ENCODE measurements at places on chromosomes 4 and X.
A peak's percentile ranks its signal among the peaks of the same experiment; 100 is the strongest.

DNA sequence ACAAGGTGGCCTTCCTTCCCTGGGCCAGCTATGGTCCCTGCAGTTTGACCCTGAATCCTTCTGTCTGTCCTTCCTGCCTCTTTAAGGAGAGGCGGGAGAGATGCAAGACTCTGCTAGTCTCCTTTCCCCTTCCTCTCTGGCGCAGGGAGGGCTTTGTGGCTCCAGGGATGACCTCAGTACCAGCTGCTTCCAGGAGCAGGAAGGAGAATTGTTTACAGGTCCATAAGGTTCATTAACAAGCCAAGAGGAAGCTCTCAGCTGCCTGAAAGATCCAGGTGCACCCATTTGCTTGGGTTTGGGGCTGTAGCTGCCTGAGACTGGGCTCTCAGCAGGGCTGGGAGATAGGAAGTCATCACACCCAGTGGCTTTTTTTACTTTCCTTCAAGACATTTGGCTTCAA, 4.0 kb upstream of the FATE1 start:
- no peak for DNase-seq

GRCh38 chr4:146330392-146330791, 116.1 kb downstream of the REELD1 start:
- DNase-seq: no peak

- no peak for DNase-seq
Observed at GRCh38 chr4:89270792-89271191, 36.8 kb downstream of the GPRIN3 start.

DNA sequence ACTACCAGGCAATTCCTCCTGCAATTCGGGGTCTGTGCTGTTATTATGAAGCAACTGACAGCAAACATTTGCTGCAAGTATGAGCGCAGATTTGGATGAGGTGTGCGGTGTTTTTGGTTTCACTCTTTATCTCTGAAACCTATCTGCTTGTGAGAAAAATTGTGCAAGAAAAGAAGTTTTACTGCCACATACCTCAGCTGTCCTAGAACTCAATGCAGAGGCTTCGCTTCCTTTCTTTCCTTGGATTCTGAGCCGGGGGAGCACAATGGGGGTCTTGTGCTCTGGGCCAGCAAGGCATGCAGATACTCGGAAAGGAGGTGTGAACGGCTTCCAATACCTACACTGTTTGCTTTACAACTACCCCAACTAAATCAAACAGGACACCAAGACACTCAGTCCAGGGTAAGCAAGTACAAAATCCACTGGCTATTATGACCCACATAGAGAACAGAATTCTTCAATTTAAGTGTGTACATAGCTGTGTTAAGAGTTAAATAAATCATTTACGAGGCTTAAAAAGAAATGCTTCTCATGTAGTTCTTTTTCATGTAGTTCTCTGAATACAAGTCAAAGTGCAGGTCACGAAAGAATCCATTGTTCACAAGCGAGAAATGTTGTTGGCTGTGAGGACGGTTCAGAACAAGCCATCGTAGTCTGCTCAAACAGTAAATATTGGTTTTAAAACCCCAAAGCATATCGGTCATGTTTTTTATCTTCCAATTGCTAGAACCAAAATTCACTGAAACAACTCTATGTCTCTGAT, 1.1 kb downstream of the SORBS2 start:
- DNase-seq: no peak

DNA sequence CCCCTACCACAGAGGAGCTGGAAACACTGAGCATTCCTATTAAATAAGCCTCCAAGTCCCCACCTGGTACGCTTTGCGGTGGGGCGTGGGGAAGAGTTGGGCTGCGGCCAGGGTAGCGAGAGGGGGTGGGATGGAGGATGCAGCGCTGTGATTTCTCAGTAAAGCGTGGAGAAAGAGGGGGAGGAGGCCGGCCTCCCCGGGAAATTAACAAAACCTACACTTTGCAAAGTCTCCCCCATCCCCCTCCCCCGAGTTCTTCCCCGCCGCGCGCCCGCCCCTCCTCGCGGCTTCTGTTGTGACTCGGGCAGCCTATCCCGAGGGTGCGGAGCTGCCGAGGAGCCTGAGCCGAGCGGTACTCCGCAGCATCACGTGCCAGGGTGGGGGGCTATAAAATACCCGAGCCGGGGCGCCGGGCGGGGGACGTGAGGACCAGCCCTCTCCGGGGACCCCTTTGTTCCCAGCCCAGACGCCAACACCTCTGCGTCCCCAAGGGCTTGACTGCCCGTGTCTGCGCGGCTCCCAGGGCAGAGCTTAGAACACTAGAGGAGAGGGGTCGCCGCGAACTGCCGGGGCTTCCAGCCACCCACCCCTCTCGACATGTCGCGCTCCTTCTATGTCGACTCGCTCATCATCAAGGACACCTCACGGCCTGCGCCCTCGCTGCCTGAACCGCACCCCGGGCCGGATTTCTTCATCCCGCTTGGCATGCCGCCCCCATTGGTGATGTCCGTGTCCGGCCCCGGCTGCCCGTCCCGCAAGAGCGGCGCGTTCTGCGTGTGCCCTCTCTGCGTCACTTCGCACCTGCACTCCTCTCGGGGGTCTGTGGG, at the start of gene GSX2:
GSX2 (plus strand) TSS at position 416 of the 827 bp plus-strand sequence; CDS start at position 598, 182 bp downstream.
- no peak for DNase-seq

DNA sequence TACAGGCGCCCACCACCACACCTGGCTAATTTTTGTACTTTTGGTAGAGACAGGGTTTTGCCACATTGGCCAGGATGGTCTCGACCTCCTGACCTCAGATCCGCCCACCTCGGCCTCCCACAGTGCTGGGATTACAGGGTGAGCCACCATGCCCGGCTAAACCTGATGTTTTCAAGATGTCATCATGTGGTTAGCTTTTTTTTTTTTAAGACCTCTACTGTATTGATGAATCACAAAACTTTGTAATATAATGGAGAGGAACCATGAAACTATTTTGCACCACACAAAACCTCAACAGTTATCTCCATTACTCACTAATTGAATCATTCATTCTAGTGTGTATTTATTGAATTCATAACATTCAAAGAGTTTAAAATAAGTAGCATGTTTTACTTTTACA, 94.7 kb upstream of the NEIL3 start:
- DNase-seq: no peak

DNA sequence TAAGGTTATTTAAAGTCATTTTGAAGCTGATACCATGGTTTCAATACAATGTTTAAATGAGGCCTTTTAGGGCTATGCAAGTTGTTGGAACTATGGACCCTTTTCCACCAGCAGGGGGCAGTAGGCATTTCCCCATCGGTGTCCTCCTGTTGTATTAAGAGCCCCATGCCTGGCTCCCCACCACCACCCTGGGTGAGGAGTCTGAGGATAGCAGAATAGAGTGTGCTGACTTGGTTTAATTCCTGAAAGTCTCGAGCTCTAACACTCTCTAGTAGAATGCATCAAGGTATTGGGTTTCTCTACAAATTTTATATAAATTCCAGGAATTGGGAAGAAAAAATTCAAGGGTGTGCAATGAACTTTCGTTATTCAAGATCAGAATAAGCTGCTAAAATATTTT, 234.8 kb upstream of the JADE1 start:
- DNase-seq: peak; percentile 80

GRCh38 chr4:26323821-26324220, 3.0 kb downstream of the RBPJ start:
- DNase-seq: no peak

DNA sequence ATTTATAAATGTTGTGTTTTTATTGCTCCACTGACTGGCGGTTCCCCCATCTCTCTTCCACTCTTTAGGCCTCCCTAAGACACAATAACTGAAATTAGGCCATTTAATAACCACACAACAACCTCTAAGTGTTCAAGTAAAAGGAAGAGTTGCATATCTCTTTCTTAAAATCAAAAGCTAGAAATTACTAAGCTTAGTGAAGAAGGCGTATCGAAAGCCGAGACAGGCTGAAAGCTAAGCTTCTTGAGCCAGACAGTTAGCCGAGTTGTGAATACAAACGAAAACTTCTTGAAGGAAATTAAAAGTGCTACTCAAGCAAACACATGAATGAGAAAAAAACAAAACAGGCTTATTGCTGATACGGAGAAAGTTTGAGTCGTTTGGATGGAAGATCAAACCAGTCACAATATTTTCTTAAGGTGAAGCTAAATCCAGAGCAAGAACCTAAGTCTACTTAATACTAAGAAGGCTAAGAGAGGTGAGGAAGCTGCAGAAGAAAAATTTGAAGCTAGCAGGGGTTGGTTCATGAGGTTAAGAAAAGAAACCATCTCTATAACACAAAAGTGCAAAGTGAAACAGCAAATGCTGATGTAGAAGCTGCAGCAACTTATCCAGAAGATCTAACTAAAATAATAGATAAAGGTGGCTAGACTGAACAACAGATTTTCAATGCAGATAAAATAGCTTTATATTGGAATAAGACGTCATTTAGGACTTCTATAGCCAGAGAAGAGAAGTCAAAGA, 194.0 kb upstream of the TTC29 start:
- DNase-seq: no peak

- DNase-seq: no peak
Observed at GRCh38 chrX:110966839-110967238, 129.2 kb upstream of the PAK3 start.

DNA sequence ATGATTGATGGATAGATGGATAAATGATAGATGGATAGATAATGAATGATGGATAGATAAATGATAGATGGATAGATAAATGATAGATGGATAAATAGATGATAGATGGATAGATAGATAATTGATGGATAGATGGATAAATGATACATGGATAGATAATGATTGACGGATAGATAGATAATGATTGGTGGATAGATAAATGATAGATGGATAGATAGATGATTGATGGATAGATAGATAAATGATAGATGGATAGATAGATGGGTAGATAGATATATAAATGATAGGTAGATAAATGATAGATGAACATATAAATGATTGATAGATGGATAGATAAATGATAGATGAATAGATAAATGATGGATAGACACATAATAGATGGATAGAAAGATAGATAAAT, 49.5 kb upstream of the SHOX start:
- DNase-seq: no peak

DNA sequence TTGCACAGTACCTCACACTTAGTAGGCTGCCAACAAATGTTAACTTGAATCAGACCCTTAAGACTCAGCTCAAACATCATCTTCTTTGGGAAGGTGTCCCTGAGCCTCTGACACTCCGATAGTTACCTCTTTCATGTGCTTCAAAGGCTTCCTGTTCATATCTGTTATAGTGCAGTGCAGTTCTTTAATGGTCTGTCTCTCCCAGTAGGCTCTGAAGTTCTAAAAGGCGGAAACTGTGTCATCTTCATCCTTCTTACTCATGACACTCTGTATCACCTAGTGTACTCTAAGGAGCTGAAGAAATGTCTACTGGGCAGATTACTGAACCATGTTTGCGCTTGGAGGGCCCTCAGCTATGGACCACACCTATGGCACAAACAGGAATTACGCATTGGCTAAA, 2.1 kb upstream of the DIAPH2 start:
- DNase-seq: no peak

DNA sequence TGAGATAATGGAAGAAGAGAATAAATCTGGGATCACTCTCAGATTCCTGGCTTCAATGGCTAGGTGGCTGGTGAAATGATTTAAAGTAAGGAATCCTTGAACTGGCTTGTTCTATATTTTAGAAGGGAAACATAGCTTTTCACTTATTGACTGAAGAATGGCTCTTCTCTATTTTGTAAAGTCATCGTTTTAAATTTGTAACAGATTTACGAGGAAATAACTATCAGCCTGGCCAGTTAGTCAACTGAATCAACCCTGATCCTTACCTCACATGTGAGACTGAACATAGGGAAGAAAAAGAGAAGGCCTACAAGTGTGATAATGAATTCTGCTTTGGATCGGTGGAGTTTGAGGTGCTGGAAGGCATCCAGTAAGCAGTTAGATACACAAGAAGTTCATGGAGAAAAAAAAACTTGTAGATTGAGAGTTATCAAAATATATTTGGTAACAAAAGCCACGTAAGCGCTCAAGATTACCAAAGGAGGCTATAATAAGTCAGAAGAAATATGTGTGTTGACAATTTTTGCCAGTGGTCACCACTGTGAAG, 12.0 kb downstream of the AREG start:
- DNase-seq: no peak

DNA sequence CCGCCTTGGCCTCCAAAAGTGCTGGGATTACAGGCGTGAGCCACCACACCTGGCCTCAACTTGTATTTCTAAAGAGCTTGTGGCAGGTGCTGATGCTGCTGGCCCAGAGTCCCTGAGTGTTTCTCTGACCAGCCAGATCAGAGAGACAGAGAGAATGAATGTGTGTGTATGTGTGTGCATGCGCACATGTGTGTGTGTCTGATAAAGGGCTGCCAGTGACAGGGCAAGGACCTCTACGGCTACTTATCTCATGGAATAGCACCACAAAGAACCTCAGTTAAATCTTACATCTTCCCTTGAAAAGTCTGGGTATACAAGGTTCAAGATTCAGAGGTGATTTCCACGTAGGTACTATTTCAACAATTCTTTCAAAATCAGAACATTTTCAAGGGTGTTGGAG, 86.0 kb downstream of the SCD5 start:
- DNase-seq: no peak

DNA sequence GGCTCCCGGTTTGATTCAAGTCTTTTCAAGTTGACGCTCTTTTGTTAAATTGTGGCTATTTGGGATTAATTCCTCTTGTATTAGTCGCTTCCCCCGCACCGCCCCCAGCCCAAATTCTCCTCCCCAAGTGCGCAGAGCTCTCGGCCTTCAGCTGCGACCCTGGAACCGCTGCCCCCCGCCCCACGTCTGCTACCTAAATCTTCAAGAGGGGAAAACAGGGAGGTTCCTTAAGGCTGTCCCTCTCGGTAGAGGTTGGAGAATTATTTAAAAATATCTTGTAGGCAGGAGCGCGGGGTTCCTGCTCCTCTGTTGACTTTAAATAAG, 860 bp upstream of the RPS6KA3 start:
- no peak for DNase-seq

GRCh38 chr4:57080781-57081650, 29.2 kb downstream of the IGFBP7 start:
- no peak for DNase-seq

GRCh38 chr4:90515191-90515590, 388.0 kb downstream of the CCSER1 start:
- no peak for DNase-seq

GRCh38 chr4:109978704-109979454, 66.2 kb downstream of the EGF start:
- DNase-seq: no peak

- DNase-seq: no peak
Observed at GRCh38 chrX:15848576-15848975, 6.0 kb downstream of the AP1S2 start.

Data from iPS DF 19.7 (cell line).